Diencephalon (tissue), 1 donor: ENCODE measurements at places on chromosomes 3 and 15. TPM values are rescaled to one million over a fixed set of nuclear protein-coding genes. Genes with fewer than 3 reads are reported as not detected.

TTC21A gene
- total RNA-seq: 3.2 TPM

DGKG gene
- 15.0 TPM for total RNA-seq

FRMD4B gene
- 30.7 TPM for total RNA-seq

FOXL2NB gene
- 0.46 TPM for total RNA-seq

OIP5 gene
- 3.9 TPM for total RNA-seq
